ENCODE measurements at places on chromosomes 6 and 20.

DNA sequence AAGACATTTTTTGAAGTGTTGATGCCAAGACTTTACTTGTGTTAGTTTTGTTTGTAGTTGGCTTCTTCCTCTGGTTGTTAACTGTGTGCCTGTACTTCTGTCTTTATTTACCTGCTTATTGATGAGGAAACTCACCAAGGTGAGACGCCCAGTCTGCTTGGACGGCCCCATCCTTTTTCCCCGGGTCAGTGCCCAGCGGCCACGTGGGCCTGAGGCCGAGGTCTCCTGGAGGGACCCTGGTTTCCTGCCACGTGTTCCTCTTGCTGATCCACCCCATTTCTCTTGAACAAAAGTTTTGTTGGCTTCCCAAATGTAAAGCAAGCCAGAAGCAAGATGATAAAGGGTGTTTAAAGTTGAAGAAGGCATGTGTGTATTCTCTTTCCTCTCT is 24.8 kb downstream of the DUSP22 start:
- DNase-seq, result no peak

DNA sequence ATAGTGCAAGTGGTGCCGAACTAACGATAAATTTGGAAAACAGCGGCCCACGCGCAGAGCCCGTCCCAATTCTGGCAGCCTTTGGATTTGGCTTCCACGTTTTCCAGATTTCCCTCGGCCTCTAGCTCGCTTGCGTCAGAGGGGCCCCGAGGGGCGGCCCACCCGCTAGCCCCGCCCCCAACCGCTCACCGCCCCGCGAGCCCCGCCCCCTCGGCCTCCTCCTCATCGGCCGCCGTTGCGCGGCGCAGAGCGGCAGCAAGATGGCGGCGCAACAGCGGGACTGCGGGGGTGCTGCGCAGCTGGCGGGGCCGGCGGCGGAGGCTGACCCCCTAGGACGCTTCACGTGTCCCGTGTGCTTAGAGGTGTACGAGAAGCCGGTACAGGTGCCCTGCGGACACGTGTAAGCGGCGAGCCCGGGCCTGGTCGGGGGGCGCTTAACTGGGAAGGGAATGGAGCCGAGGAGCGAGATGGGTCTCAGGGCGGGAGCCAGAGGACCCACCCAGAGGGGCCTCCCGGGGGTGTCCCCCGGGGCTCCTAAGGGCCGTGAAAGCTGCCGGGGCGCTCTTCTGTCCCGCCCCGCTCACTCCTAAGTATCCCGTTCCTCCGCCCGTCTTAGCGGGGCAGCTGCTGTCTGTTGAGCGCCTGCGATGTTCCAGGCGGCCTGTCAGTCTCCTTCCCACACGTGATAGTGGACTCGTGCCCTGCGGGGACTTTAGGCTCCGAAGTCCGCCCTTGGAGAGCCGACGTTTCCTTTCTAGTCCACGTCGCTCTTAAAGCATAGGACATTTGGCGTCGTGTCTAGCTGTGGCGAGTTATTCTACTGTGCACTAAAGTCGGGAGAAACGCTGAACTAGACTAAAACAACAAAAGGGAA is at the start of gene RNF114:
Gene RNF114, plus strand, starts transcription at position 245 of the 874 bp plus-strand sequence. Its CDS starts 16 bp downstream, at position 261.
- DNase-seq, result peak; percentile 92

DNA sequence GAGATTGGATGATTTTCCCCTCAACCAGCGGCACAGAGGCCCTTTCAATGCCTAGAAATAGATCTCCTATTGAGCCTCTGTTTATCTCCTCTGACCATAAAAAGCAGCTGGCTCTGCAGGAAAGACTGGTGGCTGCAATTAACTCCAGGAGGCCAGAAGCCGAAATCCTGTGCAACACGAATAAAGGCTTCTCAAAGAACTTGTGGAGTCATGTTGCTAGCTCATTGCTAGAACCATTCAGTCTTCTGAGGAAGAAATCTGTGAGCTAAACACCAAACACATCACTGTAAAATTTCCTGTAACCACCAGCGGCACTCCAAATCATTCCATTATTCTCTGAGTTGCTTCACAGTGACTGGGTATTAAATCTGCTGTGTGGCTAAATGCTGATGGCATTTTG is 49.1 kb upstream of the TPD52L1 start:
- DNase-seq, result no peak

- DNase-seq, result no peak
Measured at GRCh38 chr20:33306228-33306627, 23.2 kb downstream of the BPIFB1 start.

DNA sequence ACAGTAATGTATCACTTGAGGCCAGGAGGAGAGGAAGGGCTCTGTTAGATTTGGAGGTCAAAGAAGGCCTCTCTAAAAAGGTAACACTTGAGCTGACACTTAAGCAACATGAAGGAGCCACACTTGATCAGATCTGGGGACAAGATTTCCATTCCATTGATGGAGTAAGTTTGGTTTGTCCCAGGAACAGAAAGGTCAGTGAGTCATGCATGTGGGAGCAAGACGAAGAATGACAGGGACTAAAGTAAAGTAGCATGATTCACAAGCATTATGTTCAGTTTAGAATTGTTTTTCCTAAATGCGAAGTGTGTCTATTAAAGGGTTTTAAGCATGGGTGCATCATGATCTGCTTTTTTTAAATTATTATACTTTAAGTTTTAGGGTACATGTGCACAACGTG is 47.4 kb downstream of the COL21A1 start:
- DNase-seq, result no peak

DNA sequence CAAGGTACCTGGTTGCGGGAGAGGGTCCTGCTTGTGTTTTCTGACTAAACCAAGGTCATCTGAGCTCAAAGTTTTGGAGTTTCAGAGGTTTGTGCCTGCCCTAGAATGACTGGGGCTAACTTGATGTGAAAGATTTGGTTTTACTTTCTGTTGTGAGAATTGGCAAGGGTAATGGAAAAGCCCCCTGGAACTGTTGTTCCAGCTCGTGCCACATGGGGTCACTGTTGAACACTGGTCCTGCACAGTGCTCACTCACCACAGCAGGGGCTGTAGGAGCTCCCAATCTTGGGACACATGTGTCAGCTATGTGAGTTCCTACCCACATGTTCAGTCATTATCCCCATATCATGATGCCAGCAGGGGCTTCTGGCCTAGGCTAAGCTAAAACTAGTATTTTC is 6.5 kb downstream of the TGM6 start:
- DNase-seq, result peak; percentile 39

All from SW480 (cell line).